ENCODE measurements at places on chromosomes 5 and 9.

DNA sequence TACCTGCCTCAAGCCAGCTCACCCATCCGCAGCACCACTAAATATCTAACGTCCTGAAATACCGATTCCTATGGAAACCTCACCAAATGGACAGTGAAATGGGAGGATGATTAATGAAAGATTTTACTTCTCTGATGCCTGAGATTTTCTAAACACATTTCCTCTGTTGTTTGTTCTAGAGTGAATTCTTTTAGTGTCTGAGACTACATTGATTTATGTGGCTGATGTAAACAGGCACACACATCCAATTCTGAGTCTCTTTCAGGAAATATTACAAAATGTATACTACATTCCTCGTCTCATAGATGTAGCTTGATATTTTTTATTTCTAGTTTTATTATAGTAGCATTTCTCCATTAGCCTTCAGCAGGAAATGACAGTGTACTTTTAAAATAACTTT lies 20.5 kb upstream of the ADCY2 start:
- no peak overlapping the region for H3K27ac ChIP-seq
- H3K27me3 ChIP-seq = no peaks in the 10 kb centered on the region
- no peak overlapping the region for H3K4me3 ChIP-seq
- no peaks in the 10 kb centered on the region for H3K4me1 ChIP-seq
- no peaks in the 10 kb centered on the region for H3K36me3 ChIP-seq

GRCh38 chr9:108842610-108843295 lies 13.0 kb downstream of the ACTL7B start:
- H3K27ac ChIP-seq = no peak overlapping the region
- no peak overlapping the region for H3K4me3 ChIP-seq
- H3K4me1 ChIP-seq = no peaks in the 10 kb centered on the region
- DNase-seq = no peak
- peaks cover 4% of the 10 kb centered on the region for H3K27me3 ChIP-seq

DNA sequence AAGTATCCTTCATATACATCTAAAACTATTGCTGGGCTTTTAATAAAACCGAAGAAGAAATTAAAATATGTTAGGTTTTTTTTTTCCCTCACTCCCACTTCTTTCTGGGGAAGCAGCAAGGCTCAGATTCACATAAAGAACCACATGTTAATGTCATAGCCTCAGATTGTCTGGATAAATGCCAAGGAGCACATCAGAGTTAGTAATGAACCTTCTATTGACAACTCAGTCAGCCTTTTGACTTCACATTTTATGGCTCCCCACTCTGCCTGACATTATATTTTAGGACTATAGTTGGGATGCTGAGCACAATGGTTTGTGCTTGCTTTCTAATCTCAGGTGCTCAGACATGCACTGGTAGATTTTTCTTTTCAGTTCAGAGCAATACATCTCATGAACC lies 21.8 kb downstream of the DMAC1 start:
- no peaks in the 10 kb centered on the region for H3K36me3 ChIP-seq
- H3K27ac ChIP-seq = no peak overlapping the region
- H3K4me3 ChIP-seq = no peak overlapping the region
- H3K4me1 ChIP-seq = peaks cover 10% of the 10 kb centered on the region
- no peak for DNase-seq

DNA sequence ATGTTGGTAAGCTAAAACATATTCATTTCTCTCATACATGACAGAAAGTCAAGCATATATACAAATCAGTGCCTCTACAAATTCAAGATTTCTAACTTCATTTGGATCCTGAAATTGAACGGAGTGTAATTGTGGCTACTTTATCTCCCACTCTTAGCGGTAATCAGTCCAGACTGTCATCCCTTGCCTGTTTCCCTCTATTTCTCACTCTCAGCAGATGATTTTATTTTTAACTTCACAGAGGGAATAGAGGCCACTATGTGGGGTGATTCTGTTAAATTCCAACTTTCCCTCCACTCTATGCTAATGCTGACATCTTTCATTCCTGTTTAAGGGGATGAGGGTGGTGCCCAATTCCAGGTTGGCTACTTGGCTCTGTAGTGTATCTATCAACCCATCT lies 153.8 kb upstream of the KCNN2 start:
- H3K27ac ChIP-seq = no peak overlapping the region
- no peaks in the 10 kb centered on the region for H3K4me1 ChIP-seq
- no peaks in the 10 kb centered on the region for H3K36me3 ChIP-seq
- H3K4me3 ChIP-seq = no peak overlapping the region
- no peaks in the 10 kb centered on the region for H3K27me3 ChIP-seq

GRCh38 chr5:39898731-39899130 lies 474.0 kb upstream of the DAB2 start:
- no peak overlapping the region for H3K27ac ChIP-seq
- no peaks in the 10 kb centered on the region for H3K27me3 ChIP-seq
- no peak for DNase-seq
- no peaks in the 10 kb centered on the region for H3K4me1 ChIP-seq

- no peaks in the 10 kb centered on the region for H3K27me3 ChIP-seq
- H3K4me3 ChIP-seq = no peak overlapping the region
- H3K36me3 ChIP-seq = no peaks in the 10 kb centered on the region
- H3K27ac ChIP-seq = no peak overlapping the region
Measured at GRCh38 chr9:36530224-36530623, 42.5 kb upstream of the MELK start.

- H3K4me1 ChIP-seq = peaks cover 18% of the 10 kb centered on the region
- H3K36me3 ChIP-seq = peaks cover 98% of the 10 kb centered on the region
- no peak overlapping the region for H3K27ac ChIP-seq
- no peak overlapping the region for H3K4me3 ChIP-seq
- no peak for DNase-seq
- H3K27me3 ChIP-seq = no peaks in the 10 kb centered on the region
Measured at GRCh38 chr5:151243564-151243963, 9.4 kb upstream of the GM2A start.

GRCh38 chr5:65825408-65826328 lies 100.7 kb upstream of the ERBIN start:
- H3K4me3 ChIP-seq = no peak overlapping the region
- no peak overlapping the region for H3K27ac ChIP-seq
- no peaks in the 10 kb centered on the region for H3K27me3 ChIP-seq
- H3K36me3 ChIP-seq = no peaks in the 10 kb centered on the region

DNA sequence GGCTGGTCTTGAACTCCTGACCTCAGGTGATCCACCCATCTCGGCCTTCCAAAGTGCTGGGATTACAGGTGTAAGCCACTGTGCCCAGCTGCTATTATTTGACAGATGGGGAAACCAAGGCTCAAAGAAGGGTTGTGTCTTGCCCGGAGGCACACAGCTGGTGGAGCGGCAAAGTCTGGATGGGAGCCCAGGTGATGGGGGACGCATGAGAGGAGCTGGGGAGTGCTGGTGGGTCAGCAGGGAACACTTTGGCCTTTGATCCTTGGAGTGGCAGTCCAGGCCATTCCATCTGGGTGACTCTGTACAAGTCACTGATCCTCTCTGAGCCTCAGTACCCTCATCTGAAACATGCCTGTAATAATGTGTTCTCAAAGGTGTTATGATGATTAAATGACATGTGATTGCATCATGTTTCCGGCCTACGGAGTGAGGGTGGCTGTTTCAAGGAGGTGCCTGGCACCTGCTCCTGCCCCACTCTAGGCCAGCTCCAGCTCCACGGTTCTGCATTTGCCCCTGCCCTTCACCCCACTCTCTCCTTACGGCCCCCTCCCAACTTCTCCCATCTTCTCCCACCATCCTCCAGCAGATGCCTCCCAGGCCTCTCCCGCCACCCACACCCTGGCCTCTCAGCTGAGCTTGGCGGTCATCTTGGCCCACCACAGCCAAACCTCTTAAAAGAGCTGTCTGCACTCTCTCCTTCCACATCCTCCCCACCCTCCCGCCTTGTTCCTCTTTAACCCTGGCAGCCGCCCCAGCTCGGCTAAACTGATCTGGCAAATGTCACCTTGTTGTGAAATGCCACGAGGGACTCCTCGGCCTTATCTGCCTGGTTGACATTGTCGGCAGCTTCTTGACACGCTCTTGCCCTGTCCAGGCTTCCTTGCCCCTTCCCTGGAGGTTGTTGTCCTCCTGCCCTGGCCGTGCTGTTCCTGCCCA lies 5.5 kb upstream of the DBN1 start:
- H3K27me3 ChIP-seq = peaks cover 4% of the 10 kb centered on the region
- DNase-seq = no peak
- H3K4me3 ChIP-seq = no peak overlapping the region

DNA sequence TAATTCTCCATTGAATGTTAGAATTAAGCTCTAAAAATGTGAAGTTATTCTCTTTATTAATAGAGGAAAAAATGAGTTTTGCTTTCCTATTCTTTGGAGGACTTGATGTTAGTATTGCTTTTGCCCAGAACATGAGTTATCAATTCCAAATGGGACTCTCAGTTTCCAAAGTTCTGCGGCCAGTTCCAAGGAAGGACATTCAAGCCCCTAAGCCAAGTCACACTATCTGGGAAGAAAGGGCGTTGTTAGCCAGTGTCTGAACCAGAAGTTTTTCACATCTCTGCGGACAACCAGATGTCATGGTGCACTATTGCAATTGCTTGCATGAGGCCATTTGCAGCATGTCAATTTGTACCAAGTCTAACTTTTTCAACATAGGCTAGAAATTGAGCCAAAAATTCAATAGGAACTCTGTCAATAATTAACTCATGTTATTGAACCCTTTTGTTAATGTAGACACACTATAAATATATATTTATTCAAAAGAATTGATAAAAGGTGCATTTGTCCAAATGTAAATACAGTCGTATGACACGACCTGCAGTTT lies 183.3 kb upstream of the PIK3R1 start:
- no peaks in the 10 kb centered on the region for H3K36me3 ChIP-seq
- H3K27ac ChIP-seq = no peak overlapping the region
- no peaks in the 10 kb centered on the region for H3K4me1 ChIP-seq
- no peak overlapping the region for H3K4me3 ChIP-seq
- DNase-seq = no peak
- H3K27me3 ChIP-seq = no peaks in the 10 kb centered on the region

DNA sequence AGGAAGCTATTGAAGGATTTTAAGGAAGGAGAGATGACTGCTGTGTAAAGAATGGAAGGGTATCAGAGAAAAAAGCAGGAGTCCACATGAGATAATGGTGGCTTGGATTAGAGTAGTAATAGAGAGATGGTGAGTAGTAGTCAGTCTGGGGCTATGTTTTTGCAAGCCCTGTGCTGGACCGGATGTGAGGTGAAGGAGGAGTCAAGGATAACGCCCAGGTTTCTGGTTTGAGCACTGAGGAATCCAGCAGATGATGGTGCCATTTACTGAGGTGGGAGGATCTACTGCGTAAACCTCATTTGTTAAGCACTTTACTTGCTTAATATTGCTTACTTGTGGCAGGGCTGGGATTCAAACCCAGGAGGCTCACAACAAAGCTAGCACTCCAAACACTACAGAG lies 1.1 kb downstream of the TIGD6 start:
- H3K27ac ChIP-seq = no peak overlapping the region
- H3K27me3 ChIP-seq = no peaks in the 10 kb centered on the region
- no peak for DNase-seq
- H3K36me3 ChIP-seq = peaks cover 13% of the 10 kb centered on the region
- H3K4me1 ChIP-seq = peaks cover 37% of the 10 kb centered on the region

DNA sequence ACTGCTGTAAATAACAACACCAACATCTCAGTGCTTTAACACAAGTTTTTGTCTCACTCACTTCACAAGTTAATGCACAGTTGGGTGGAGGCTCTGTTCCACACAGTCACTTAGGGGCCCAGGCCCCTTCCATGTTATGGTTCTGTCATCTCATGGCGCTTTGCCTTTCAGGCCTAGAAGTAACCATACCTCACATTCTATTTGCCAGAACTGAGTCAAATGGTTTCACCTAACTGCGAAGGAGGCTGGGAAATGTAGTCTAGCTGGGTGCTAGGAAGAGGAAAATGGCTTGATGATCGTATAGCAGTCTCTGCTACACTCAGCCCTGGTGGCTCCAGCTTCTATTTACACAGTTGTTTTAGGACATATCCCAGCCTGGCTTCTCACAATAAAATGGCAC lies 23.1 kb upstream of the MVB12B start:
- H3K4me1 ChIP-seq = no peaks in the 10 kb centered on the region
- H3K36me3 ChIP-seq = no peaks in the 10 kb centered on the region
- H3K27ac ChIP-seq = no peak overlapping the region
- no peak overlapping the region for H3K4me3 ChIP-seq

DNA sequence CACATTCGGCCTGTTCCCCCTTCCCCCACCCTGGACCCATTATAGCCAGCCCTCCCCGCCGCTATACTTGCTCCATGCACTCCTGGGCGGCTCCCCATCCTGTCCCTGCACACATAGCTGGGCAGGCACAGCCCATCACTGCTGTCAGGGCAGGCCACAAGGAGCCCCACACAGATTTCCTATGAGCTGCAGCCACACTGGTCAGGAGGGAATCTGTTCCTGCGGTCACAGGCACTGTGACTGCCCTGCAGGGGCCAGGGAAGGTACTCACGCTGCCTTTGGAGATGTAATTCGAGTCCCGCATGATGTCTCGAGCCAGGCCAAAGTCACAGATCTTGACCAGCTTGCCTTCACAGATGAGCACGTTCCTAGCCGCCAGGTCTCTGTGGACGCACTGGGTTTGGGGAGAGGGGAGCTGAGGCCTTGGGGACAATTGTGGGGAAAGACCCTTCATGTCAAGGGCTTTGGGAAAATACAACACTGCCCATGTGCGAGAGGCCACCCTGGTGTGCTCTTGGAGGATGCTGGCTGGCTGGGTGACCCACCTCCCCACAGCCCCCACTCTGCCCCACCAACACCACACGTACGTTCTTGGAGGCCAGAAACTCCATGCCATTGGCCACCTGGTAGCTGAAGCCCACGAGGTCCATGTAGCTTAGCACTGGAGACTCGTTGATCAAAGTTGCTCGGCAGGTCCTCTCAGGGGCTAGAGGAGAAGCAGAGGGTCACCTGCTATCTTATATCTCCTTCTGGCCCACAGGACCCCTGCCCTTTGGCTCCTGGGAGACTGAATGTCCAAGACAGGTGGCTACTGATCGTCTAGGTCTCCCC lies 34.5 kb upstream of the CSF1R start:
- H3K4me3 ChIP-seq = no peak overlapping the region
- no peak for DNase-seq
- H3K4me1 ChIP-seq = no peaks in the 10 kb centered on the region
- no peak overlapping the region for H3K27ac ChIP-seq
- H3K27me3 ChIP-seq = no peaks in the 10 kb centered on the region

DNA sequence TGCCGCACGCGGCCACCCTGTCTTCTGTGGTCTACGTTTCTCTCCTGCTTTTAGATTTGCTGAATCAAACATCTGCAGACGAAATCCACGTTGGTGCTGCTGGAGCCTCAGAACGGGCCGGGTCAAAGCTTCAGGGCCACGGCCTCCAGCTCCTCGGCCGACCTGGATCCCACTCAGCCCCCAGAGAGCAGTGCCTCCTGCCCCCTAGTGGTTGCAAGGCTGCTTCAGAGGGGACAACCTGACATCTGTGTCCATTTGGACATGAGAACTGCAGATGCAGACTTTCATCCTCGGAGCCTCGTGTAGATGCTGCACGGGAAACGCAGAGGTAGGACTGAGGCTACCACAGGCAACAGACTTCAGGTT lies 23.0 kb upstream of the SLC6A3 start:
- no peaks in the 10 kb centered on the region for H3K27me3 ChIP-seq
- no peak overlapping the region for H3K27ac ChIP-seq
- H3K36me3 ChIP-seq = peaks cover 83% of the 10 kb centered on the region
- H3K4me3 ChIP-seq = no peak overlapping the region
- no peaks in the 10 kb centered on the region for H3K4me1 ChIP-seq

All from DND-41 (cell line).